ENCODE measurements at places on chromosomes 5 and 9.

DNA sequence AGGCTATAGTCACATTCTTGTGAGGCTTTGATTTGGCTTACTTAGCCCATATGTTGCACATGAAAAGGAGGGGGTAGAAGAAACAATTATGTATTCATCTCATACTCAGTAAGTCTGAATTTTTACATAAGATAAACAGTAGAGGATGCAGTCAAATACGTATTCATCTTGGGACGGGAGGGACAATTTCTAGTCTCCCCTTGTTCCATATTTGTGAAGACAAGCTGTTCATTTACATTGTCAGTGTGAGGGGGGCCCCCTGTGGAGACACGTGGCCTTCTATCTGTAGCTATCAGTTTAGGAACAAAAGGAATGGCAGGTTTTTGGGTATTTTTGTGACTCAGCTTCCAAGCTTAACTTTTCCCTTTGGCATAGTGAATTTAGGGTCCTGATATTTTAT lies 49.2 kb upstream of the PPP1R2B start:
- DNase-seq = no peak

- DNase-seq = no peak
These were observed 335.2 kb upstream of the TARS1 start for GRCh38 chr5:33105521-33105941.

DNA sequence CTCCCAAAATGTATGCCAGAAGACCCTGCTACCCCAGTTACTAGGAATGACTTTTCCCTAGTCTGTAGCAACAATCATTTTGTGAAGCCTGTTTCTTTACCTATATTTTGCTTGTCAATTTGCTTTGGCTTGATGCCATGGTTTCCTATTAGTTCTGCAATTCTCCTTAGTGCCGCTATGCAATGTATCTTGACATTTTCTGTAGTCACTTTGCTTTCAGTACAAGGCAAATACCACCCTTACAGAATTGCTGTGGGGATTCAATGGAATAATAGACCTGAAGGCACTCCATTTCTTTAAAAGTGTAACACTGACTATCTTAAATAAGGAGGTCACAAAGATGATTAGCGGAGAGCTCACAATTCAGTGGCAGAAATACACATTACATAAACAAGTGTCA lies 291.1 kb downstream of the NR2F1-AS1 start:
- no peak for DNase-seq

- DNase-seq = no peak
These were observed 396.2 kb upstream of the IRX4 start for GRCh38 chr5:2278825-2279456.

DNA sequence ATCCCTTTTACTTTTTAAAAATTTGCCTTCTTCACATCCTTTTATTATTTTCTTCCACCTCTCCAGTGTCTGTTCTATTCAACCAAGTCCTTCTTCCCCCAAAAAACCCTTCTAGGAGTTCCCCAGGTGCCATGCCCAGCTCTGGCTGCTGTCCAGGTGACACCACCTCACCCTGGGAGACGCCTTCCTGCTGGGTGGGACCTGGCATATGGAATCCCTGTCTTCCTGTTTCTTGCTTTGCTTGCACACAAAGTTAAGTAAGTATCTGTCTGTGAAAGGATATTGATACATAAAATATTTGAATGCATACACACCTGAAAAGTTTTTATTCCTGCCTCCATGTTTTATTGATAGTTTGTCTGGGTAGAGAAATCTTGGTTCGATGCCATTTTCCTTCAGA lies 23.1 kb upstream of the MED10 start:
- no peak for DNase-seq

DNA sequence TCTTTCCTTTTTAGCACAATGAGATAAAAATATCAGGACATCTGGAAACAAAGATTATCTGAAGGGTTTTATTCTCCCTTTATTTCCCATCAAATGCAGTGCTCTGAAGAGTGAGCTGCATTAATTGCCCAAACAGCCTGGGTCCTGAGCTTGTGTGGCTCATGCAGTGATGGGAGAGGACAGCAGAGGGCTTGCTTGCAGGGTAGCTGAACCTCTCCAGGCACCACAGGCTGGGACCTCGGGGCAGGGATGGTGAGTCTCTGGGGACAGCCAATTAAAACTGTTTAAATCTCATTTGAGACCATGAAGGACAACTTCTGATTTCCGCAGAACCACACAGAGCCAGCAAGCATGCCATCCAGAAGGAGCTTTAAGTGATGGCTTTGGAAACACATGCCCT lies 71.2 kb downstream of the PLAC8L1 start:
- no peak for DNase-seq

DNA sequence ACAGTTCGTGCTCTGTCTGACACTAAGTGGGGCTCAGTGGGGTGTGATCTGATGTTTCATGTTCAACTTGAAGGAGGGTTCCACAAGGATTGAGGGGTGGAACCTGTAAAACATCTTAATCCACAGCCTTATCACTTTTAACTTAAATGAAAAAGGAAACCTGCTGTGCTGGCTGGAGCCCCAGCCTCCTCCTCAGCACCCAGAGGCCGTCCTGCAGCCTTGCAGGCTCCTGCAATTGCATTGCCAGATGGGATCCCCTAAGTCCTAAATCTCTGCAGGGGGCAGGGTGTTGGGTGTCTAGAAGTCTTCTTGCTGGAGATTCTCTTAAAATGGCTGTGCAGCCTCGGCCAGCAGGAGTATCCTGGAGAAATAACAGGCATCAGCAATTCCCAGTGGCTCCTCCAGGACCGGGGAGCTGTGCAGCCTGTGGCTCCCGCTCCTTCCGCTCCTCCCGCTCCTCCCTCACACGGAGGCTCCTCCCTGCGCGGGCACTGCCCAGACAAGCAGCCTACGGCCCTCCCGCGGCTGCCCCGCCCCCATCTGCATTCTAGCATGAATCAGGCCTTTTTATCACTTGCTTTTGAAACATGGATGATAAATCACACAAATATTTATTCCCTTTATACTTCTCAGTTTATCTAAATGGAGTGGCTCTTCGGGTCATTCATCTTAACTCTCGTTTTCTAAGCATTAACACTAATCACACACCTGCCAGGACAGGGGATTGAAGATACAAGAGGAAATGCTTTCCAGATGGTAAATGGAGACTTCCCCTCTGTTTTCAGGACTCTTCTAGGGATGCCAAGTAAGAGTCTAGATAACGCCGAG lies 131.0 kb downstream of the ADAMTS16 start:
- no peak for DNase-seq

DNA sequence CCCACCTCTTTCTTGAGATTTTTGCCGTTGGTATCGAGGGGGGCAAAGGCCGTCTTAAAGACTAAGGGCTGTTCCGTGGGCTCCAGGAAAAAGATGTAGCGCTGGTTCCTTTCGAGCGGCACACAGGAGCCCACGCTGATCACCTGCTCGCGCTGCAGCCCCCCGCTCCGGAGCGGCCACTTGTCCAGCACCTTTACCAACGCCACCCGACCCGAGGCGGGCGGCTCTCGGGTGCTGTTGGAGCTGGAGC lies 781 bp downstream of the NRG2 start:
- DNase-seq = no peak

- DNase-seq = no peak
These were observed 10.4 kb downstream of the TMOD1 start for GRCh38 chr9:97511655-97512427.

DNA sequence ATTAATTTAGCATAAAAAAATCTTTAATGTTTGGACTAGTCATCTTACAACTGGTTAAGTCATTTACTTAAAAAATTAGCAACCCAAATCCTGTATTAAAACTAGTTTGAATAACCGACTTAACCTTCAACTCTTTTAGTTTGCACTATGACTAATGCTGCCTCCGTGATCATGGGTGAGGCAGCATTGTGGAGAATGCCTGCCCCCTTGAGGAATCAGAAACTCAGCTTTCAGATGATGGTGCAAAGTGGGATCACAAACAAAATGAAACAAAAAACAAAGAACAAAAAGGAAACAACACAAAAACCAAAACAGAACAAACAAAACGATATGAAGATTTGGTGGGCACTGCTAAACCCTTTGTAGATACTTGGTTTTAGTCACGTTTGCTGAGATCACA lies 127.0 kb upstream of the PALM2AKAP2 start:
- DNase-seq = no peak

GRCh38 chr5:148794729-148795561 lies 31.5 kb upstream of the ADRB2 start:
- no peak for DNase-seq

DNA sequence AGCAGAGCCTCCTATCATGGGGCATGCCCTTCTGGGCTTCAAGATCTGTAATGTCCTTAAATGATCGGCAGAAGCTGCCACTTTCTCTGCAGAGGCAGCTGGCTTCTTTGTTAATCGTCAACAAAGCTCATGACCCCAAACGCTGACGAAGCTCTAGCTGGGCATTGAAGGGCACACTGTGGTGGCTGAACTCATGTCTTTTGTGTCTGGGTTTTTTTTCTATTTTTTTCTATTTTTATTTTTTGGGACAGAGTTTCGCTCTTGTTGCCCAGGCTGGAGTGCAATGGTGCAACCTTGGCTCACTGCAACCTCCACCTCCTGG lies 65.2 kb upstream of the ASS1 start:
- no peak for DNase-seq

- no peak for DNase-seq
These were observed 33.8 kb downstream of the PHF2 start for GRCh38 chr9:93610206-93610605.

GRCh38 chr5:177445052-177445916 lies 1.3 kb upstream of the PRR7 start:
- DNase-seq = no peak

- DNase-seq = no peak
These were observed 157.3 kb upstream of the S1PR3 start for GRCh38 chr9:88833946-88834345.

DNA sequence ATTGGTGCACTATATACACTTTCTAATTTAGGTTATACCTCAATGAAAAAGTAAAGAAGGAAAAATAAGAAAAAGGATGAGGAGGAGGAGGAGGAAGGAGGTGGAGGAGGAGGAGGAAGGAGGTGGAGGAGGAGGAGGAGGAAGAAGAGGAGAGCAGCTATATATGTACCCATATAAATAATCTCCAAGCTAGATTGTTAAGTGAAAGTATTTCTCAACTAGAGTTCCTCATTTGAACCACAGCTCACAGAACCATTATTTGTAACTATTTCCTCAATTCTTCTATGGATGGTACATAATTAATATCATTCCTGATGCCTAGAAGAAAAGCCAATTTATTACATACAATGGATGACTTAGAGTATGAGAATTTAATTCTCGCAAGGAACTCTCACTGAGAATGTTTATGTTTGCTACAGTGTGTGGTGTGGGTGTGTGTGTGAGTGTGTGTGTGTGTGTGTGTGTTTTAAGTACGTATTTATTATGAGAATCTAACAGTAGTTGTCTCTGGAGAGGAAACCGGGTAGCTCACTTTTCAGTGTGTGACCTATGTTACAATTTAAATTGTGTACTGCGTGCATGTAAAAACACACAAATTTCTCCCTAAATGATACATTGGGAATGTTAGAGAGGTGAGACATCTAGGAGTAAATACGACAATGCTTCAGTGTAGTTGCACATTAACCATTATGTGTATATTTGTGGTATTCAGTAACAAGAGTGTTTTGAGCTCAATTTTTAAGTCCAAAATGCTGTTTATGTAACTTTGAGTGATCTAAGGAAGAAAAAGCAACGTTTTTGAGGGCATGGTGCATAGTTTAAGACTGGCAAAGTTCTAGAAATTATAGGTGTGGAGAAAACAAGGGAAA lies 20.2 kb upstream of the NREP start:
- DNase-seq = no peak

DNA sequence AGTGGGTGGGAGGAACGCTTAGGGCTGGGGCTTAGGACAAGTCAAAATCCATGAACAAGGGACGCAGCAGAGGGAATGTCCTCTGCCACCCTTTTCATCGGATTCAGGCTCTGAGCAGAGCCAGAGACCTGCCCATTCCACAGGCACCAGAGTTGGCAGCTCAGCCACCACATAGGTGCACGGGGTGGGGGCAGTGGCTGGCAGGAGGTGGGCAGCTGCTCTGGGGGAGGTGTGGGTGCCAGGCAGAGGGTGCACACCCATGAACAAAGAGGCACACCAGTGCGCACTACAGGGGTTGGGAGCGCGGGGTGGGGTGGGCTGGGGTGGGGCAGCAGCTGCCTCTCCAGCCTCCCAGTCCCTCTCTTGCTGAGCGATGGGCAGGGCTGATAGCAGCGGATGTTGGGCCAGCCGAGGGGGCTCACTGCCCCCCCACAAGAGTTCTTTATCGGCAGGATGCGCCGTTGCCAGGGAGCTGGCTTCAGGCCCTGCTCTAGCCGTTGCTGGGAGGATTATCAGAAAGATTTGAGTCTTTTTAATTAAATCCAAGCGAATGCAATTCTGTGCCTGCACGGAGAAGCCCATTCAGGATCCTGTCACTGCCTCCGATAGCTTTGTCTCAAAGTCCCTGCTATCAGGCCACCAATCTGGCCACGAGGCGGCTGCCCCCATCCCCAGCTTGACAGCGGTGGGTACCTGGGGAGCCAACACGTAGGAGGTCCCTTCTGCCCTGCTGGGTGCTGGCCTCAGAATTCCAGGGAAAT lies 64.3 kb upstream of the LMX1B start:
- no peak for DNase-seq

DNA sequence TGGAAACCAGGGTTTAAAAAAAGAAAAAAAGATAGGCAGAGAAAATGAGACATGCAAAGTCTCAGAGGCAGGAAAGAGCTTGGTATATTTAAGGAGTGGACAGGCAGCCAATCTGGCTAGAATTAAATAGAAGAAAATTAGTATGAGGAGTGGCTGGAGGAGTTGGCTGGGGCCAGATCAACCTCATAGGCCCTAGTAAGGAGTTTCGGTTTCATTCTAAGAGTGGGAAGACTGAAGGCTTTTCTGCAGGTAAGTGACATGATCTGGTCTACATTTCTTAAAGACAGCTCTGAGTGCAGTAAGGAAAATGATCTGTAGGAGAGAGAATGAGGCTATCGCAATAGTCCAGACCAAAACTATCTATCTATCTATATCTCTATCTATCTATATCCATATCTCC lies 27.5 kb downstream of the ADRB2 start:
- DNase-seq = no peak

- DNase-seq = no peak
These were observed 269.4 kb downstream of the CWC27 start for GRCh38 chr5:65037831-65038815.

DNA sequence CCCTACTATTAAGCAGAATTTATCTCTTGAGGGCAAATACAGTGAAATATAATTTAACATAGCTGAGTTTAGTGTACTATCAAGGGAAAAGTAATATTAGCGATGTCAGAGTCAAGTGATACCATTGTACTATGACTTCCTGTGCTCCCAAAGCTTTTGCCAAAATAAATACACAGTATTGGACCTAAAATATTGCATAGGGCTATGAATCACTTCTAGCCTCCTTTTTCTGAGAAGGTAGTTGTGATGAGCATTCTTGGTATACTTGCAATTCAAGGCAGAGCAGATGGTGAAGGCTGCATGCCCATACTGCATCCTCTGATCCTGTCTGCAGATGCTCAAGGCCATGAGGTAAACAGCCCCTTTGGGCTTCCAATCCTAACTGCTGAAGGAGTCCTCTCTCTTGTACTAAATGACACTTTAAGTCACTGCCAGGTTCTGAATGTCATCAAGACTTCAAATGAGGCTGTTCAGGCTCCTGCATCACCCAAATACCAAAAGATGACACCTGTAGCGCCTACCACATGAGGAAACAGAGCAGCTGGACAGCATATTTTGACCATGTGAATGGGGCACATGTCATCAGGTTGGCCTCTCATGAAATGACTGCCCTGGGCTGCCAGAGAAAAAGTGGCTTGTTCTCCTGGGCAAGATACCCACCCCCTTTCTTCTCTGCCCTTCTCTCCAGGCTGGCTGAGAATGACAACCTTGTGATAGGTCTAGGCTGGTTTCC lies 29.7 kb upstream of the PPP2CA start:
- DNase-seq = no peak

- DNase-seq = no peak
These were observed 123.5 kb downstream of the LRRC70 start for GRCh38 chr5:62702126-62702525.

GRCh38 chr9:121326130-121326838 lies 43.8 kb downstream of the STOM start:
- DNase-seq = no peak
